ENCODE measurements at places on chromosomes 11 and 22.

DNA sequence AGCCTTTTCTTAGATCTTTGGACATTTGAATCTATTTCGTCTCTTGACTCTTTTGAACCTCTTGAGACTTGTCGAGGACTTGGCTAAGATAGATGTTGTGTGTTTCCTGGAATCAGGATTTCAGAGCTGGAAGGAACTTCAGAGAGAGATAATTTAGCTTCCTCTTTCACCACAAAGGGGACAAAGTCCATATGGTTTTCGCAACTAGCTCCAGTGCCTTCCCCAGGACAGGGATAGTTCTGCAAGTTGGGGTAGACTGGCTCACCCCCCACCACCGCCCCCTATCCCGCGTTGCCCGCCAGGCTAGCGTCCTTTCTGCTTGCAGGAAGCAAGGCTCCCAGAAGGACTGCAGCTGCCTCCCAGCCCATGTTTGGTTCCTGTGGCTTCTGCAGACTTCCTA, 75.7 kb upstream of the MYO18B start:
- no peak for DNase-seq

DNA sequence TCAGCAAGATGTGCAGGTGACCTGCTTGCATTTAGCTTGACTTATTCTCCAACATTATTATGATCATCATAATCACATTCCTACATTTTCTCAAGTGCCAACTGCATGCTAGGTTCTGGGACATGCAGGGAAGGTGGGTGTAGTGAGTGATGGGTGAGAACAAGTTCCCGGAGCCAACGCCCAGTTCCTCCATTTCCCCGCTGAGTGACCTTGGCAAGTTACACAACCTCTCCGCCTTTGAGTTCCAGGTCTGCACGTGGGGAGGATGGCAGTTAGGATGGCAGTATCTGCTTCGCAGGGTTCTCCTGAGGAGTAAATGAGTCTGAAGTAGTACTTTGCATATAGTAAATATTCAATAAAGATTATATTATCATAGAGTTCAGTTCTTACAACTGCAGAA, 140.3 kb downstream of the GRIK4 start:
- DNase-seq, result no peak

DNA sequence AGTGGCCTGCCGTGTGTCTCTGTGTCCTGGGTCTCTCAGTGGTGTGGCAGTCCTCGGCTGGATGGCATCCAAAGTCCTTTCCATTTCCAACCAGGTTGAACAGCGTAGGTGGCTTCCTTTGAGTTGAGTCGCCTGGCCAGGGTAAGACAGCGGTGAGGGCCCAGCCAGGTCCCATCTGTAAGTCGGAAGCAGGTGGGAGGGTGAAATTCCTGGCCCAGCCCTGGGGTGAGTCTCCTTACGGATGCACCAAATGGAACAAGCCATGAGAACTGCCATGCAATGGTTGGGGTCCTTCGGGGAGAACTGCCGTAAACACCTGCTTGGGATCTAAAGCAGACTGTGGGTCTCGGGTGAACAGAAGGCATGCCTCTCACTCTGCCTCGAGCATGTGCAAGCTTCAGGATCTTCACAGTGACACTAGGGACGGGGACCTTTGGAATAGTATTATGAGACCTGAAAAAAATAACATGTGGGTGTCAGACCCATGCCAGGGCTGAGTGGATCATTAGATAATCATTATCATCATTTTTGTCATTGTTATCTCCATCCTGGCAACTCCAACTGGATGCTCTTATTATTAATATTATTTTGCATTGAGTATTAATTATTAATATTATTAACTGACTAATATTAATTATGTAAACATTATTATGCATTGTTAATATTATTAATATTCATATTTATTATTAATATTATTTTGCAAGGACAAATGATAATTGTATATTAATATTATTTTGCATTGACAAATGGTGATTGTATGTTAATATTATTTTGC, 57.7 kb upstream of the LINC01488 start:
- no peak for DNase-seq

- DNase-seq, result no peak
Observed at GRCh38 chr11:38282718-38283117, 1684.7 kb upstream of the RAG2 start.

DNA sequence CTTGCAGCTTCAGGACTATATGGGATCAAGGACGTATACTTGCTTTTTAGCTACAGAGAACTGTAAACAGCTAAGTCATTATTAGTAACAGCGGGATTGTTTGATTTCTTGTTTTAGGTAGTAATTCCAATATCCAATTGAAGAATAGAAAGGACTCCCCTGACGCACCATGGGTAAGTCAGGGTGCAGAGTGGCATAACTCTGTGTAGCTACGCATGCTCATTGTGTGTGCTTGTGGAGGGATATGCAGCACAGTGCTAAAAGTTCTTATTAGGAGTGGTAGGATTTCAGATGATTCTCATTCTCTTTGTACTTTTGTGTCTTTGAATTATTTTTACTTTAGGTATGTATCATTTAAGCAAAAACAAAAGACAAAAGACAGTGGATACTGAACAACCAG, 7.7 kb upstream of the PEX26 start:
- no peak for DNase-seq

DNA sequence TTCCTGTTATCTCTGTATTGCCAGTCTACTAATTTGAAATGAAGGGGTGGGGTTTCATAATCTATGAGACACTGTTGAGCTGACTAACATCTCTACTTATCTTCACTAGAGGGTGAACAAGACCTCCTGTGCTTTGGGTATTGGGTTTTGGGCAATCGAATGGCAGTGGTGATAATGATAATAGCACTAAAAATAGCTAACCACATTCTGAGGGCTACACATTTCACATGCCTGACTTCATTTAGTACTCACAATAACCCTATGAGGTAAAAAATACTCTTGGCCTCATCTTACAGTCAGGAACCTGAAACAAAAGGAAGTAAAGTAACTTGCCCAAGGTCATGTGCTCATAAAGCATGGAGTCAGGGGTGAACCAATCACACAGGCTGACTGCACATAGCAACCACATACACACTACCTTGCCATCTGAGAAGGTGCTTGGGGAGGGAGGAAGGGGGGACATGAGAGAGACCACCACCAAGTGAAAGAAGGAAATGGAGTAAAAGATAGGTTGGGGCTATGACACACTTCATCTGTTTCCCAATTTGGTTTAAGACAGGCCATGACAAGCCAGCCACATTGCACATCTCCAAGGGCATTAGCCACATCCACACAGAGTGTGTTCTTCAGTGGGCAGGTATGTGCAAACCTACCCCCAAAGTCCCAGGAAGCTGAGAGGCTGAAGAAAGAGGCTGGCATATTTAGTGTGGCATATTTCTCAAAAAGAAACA, 387.6 kb upstream of the DDI1 start:
- no peak for DNase-seq

DNA sequence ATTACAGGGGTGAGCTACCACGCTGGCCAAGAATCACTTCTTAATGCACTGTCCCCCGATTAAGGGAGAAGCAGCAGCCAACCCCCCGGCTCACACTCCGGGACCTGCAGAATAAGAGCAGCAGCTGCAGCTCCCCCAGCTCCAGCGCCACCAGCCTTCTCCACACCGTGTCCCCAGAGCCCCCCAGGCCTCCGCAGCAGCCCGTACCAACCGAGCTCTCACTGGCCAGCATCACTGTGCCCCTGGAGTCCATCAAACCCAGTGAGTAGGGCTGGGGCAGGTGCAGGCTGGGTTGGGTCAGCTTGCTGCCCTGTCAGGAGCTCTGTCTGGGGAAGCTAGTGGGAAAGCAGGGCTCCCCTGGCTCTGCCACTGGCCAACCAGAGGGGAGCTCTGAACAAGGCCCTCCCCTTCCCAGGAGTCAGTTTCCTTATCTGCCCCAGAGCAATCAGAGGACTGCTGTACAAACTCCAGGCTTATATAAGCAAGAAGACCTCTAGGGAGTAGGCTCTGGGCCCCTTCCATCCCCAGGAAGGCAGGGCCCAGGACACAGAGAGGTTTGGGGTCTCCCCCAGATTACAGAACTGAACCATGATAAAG, 8.5 kb upstream of the SH3BP1 start:
- DNase-seq, result no peak

DNA sequence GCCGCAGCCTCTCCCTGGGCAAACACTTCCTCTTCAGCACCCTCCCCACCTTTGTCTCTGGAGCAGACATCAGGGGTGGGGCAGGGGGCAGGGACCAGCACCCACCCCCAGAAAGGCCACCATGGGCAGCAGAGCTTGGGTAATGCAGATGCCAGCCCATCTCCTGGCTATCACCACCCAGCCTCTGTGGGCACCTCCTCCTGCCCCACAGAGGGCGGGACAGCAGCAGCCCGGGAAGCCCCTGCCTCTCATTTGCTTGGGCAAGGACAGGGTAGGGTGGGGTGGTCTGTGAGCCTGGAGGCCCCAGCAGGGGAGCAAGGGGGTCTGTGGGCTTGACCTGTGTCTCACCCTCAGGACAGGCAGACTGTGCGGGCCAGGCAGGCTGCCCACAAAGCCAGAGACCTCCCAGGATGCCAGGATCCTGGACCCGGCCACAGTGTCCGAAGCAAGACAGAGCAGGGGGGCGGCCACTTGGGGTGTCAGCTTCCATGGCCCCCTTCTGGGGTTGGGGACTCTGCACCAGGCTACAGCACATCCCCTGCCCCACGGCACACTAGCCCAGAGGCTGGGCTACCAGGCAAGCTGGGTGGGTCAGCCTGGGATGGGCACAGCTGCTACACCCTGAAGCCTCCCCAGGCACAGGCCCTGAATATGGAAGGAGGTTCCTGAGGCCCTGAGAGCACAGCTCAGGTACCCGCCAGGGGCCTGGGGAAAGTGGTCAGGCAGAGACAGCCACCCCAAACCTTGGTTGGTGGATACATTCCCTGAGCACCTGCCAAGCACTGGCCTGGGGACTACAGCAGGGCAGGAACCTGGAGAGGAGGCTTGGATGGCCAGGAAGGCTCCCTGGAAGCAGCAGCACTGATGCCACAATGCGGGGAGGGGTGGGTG, 4.5 kb downstream of the RNH1 start:
- DNase-seq, result no peak

DNA sequence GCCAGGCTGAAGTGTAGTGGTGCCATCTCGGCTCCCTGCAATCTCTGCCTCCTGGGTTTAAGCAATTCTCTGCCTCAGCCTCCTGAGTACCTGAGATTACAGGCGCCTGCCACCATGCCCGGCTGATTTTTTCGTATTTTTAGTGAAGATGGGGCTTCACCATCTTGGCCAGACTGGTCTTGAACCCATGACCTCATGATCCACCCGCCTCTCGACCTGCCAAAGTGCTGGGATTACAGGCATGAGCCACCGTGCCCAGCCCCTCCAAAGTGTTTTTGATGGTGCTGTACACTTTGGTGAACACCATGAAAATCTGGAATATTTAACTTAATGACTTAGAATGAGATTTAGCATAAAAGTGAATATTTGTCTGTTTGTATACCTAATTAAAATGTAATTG, 5.6 kb downstream of the LUZP2 start:
- DNase-seq, result no peak

DNA sequence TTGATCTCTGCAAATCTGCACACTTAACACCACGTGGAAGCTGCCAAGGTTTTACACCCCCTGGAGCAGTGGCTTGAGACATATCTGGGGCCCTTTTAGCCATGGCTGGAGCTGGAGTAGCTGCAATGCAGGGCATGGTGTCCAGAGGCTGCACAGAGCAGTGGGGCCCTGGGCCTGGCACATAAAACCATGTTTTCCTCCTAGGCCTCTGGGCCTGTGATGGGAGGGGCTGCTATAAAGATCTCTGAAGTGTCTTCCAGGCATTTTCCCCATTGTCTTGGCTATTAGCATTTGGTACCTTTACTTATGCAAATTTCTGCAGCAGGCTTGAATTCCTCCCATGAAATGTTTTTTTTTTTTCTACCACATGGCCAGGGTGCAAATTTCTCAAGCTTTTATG, 33.2 kb downstream of the CALCA start:
- DNase-seq, result no peak

DNA sequence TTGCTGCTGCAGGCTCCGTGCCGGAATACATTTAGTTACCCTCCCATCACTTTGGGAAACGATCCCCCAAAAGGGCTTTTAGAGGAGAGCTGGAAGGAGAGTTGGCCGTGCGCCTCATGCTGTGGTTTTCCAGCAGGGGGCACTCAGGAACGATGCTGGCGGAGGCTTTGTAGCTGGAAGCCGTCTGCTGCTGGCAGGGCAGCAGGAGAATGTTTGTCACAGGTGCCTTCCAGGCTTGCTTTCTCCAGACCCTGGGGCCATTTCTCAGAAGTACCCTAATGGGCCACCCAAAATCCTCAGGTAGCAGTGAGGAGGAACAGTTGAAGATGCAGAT, 30.0 kb upstream of the CABP7 start:
- DNase-seq, result no peak

- no peak for DNase-seq
Observed at GRCh38 chr11:84549217-84549616, 1077.9 kb downstream of the DLG2 start.

- DNase-seq, result no peak
Observed at GRCh38 chr11:1732418-1733008, 17.9 kb downstream of the IFITM10 start.

- peak; percentile 40 for DNase-seq
Observed at GRCh38 chr22:22720201-22720723, 75.8 kb downstream of the GGTLC2 start.

GRCh38 chr11:14499178-14499559, 442 bp downstream of the COPB1 start:
- peak; percentile 33 for DNase-seq

DNA sequence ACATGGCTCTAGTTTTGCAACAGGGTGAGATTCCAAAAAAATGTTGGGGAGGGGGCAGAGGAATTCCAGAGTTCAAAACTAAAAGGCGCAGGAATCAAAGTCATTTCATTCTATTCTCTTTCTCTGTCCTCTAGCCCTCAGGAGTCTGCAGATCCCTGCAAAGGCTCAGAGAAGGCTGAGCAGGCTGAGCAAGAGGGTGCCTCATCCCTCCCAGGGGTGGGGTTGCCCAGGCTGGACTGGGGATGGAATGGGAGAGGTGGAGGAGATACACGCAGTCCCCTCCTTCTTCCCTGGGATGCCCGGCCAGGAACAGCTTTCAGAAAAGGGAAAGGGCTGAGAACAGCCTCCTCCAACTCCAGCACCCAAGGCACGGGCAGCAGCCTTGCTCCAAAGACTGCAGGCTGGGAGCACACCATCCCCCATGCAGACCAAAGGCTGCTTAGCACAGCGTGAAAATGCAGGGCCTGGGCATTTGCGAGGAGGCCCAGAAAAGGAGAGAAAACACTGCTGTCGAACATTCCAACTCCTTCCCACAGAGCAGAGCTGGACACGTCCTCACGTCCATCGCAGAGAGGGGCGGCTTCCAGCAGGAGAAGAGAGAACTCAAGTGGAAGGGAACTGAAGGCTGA, 51.8 kb downstream of the MN1 start:
- DNase-seq, result no peak

GRCh38 chr11:129141748-129142523, 50.2 kb downstream of the ARHGAP32 start:
- DNase-seq, result no peak

GRCh38 chr11:8601376-8602133, 7.5 kb upstream of the STK33 start:
- DNase-seq, result no peak

DNA sequence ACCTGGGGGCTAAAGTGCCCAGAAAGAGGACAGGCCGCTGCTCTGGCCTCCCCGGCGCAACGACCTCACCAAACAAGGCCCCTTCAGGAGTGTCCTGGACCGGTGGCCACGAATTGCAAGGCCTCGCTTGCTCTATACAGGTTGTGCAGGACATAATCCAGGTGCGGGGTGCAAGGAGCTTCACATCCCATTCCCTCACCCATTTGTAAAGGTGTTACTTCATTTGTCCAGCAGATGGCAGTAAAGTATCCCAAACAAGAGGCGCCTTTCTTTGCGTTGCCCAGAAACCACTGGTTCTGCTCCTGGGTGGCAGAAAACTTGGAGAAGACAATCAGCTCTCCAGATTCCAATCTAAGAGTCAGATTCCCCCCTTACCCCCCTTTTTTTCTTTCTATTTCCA, 35.9 kb upstream of the PRDM11 start:
- DNase-seq, result peak; percentile 27
